ENCODE measurements at places on chromosomes 4 and X.

DNA sequence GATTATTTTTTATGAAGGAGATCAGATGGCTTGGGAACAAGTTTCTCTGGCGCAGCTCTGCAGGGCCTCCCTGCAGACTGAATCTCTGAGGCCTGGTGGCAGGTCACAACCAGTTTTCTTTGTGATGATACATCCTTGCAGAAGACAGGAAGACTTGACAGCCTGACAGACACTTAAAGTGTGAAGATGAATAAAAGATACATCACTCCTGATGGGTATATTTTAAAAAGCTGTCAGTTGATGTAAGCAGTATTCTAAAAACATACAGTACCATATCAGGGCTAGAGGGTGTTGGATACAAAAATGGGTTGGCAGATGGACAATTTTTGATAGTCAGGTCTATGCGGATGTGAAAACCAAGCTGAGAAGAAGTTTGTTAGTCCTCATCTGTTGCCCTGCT, 239.5 kb downstream of the LHFPL1 start:
- DNase-seq, result no peak

DNA sequence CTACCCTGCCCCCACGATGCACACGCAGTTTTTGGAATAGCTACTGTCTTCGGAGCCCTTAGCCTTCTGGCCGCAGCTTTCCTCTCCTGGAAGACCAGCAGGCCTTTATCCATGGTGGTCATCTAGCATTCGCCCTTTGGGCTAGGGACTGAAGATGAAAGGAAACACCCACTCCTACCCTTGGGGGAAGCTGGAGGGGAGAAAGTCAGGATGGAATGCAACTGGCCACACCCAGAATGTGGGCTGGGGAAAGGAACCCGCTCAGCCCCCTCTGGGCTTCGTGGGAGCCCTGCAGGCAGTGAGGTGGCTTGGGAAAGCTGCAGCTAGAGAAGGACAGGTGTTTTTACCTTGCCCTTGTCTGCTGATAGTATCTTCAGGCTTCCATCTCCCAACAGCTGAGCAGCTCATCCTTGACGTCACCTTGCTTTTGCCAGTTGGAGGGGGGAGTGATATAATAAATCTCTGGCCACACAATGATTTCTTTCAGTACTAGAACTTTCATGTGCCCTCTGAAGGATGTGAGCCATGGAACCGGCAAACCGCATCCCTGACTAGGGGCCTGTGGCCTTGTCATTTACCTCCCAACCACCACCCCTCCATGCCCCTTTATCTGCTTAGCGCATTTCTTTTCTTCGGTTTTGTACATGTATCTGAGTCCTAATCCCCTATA, 59.0 kb downstream of the ELF4 start:
- DNase-seq, result no peak

DNA sequence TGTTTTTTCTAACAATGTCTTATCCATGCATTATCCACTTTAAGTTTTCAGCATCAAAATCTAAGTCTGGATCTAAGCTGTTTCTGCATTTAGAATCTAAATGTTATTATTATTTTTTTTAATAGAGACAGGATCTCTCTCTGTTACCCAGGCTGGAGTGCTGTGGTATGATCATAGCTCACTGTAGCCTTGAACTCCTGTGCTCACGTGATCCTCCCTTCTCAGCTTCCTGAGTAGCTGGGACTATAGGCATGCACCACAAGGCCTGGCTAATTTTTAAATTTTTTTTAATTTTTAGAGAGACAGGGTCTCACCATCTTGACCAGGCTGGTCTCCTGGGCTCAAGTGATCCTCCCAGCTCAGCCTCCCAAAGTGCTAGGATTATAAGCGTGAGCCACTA, 52.7 kb downstream of the WDR19 start:
- DNase-seq, result no peak

DNA sequence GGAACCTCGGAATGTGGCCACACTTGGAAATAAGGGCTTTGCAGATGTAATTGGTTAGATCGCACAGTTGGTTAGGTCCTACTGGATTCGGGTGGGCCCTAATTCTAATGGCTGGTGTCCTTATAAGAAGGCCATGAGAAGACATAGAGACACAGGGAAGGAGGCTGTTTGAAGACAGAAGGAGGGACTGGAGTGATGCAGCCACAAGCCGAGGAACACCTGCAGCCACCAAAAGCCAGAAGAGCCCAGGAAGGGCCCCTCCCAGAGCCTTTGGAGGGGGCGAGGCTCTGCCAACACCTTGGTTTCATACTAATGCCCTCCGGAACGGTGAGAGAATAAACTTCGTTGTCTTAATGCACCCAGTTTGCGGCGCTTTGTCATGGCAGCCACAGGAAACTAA, 47.0 kb downstream of the EVC start:
- no peak for DNase-seq

GRCh38 chr4:186698028-186698427, 25.6 kb downstream of the FAT1 start:
- no peak for DNase-seq

DNA sequence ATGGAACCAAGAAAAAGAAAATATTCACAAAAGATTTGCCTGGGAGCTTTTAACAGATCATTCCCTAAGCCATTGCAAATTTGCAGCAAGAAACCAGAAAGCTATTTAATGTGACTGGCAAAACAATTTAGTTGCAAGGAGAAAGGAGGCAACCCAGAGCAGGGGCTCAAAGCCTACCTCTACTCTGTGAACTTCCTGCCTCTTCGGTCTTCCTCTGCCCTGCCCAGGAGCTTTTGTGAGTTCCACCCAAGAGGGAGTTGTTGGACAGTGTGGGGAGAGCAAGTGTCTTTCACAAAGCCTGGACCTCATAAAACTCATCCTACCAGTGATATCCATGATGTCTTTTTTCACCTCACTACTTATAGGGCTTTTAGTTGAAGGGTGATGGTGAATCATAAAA, 107.4 kb downstream of the AFF1 start:
- DNase-seq, result no peak

GRCh38 chr4:85905761-85906160, 430.8 kb downstream of the ARHGAP24 start:
- no peak for DNase-seq

- no peak for DNase-seq
These were observed 35.7 kb downstream of the STBD1 start for GRCh38 chr4:76342191-76342590.

DNA sequence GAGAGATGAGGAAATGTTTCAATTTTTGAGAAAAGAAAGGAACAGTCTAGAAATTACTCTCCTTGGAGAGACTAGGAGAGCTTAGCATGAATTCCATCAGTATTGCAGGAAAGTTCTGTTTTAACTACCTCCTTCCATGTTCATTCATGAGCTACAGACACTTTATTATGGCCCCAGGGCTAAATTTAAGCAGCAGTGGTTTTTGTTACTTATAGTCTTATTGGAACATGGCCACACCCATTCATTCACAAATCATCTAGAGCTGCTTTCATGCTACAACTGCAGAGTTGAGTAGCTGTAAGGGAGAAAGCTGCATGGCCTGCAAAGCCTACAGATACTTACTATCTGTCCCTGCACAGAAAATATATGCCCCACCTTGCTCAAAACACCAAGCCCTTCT, 81.7 kb downstream of the SHISA3 start:
- no peak for DNase-seq

DNA sequence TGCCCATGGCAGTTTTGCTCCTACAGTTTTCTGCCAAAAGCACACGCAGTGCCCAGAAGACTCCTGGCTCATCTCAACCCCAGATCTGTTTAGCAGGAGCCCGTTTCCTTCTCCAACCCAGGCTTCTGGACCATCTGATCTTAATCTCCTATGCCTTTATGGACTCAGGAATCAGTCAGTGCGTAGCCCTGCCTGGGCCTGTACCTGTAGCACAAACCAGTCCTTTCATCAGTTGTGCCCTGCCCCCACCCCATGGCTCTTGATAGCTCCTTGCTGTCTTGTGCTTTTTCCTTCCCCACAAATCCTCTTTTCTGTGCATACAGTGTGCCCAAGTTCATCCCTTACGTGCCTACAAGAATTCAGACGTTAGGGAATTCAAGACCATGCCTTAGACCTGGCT, 1.5 kb downstream of the ZNF718 start:
- DNase-seq, result no peak

DNA sequence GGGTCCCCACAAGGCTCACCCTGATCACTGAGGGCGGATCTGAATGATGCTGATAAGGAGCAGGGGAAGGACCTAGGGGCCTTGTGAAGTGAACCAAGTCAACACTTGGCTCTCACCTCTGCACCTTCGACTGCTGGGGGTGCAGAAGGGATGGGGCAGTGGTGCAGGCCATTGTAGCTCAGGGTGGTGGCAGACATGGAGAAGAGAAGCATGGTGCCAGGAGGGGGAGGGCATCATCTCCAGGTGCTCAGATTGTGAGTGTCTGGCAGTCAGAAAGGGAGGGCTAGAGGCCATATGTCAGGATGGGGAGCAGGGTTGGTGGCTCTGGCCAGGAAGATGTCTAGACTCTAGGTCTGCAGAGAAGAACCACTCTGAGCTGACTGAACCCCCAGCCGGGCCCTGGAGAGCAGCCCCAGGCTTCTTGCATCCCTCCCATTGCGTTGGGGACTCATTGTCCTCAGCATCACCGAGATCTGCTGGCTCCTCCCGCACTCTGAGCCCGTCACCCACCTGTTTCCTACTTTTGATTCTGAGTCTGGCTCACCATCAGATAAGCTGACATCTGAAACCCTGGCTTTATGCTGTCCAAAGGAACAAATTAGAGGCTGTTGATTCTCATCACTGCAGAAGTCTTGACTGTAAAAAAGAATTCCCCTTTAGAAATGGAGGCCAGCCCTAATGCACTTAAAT, 3.8 kb downstream of the APLN start:
- DNase-seq, result no peak

GRCh38 chrX:68714856-68715255, 67.4 kb downstream of the STARD8 start:
- DNase-seq, result no peak

DNA sequence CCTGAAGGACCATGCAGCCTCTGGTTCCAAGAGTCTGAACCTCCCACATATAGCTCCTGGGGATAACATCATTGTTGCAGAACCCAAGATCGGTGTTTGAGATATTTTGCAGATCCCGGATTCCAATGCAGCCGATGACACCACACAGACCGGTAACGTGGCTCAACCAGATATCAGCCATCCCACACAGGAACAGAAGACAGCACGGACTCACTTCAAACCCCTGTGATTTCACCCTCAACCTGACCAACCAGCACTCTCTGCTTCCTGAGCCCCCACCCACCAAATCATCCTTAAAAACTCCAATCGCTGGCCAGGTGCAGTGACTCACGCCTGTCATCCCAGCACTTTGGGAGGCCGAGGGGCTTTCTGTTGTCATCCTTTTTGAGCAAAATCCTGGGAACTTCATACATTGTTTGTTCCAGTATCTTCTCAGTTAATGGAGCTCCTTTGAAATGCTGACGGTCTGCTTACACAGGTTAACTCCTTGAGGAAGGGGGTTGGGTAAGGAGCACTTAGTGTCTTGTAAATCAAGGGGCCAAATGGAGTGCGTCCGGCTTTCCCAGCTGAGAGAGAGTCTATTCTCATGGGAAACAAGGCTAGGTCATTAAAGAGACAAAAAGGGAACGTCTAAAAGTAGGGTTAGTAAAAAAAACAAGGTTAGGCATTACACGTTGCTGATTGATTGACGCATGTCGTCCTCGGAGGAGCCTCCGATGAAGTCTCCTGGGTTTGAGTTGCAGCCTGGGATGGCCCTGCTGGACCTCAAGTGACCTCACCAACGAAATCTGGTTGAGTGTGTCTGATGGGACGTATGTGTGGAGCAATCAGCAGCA, 230.4 kb downstream of the CRLF2 start:
- no peak for DNase-seq

GRCh38 chr4:7798178-7798995, 141.3 kb downstream of the AFAP1 start:
- DNase-seq, result no peak

GRCh38 chr4:64776820-64777219, 367.6 kb upstream of the TECRL start:
- DNase-seq, result no peak

DNA sequence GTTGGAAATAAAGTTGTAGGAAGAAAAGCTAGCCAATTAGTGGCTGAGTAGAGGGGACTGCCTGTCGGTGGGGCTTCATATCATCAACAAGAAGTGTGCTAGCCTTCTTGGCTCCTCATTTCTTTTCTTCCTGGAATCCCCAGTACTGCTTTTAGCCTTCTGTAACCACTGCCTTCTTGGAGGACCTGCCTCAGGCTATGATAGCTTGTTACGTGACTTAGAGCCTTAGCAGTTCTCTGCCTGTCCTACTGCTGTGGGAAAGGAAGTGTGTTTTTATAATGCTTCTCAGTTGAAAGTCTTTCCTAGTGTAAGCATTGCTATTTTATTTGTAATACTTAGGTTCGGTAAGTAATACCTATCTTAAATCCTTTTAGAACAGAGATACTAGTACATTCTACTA, 61.9 kb downstream of the LARP1B start:
- no peak for DNase-seq

DNA sequence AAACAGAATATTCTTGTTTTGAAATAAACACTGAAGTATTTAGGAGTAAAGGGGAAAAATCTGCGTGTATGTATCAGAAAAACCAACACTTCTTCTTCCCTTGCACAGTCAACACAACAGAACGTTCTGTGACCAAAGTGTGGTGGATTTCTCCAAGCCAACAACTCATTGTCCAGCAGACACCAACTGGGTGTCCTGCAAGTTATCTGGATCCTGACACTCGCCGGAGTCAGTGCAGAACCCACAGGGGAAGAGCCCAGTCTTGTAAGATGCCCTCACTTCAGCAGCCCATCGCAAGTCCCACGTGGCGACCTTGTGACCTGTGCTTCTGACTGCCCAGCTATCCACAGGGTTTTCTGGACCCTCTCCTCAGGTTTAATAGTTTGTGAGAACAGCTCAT, 630.7 kb upstream of the ZFP42 start:
- DNase-seq, result no peak

DNA sequence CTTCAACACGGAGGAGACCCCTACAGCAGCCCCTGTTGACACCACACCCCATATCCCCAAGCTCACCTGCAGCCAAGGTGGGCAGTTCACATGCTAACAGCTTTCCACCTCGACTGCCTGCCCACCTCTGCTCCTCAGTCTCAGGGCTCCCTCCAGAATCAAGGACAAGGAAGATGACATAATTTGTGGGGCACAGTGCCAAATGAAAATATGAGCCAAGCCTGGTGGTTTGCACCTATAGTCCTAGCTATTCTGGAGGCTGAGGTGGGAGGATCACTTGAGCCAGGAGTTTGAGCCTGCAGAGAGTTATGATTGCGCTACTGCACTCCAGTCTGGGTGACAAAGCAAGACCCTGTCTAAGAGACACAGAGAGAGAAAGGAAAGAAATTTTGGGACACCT, 516.3 kb downstream of the BCOR start:
- no peak for DNase-seq

All from fibroblast of skin of right quadriceps (primary cell).